ENCODE measurements at places on chromosomes 11 and 22.

DNA sequence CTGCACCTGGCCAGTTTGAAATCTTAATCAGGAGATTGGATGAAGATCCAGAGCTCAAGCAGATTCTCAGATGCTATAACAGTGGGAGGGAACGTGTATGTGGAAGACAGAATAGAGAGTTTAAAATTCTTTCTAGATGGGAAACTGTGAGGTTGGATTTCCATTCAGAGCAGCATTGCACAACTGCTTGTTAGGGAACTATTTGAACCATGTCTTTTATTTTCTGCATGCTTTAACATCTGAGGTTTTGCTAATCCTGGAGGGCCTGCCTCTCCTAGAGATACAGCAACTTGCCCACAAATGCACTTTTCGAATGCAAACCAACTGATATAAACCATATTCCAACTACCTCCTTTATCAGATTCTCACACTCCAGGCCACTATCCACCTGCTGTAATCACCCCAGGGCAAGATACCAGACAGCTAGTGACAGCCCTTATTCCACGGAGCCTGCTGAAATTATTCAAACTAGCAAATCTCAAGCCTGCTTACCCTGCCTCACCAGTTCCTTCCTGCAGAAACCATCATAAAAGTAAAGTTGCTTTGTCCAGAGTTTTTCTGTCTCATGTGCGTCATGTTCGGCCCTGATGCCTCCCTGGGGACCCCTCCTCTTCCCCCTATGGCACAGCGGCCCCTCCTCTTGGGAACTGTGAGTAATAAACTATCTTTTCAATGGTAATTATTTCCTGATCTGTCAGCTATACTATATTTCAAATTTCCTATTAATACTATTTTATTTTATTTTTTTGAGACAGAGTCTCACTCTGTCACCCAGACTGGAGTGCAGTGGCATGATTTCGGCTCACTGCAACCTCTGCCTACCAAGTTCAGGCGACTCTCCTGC lies 18.4 kb upstream of the SEC14L4 start:
- DNase-seq: no peak

DNA sequence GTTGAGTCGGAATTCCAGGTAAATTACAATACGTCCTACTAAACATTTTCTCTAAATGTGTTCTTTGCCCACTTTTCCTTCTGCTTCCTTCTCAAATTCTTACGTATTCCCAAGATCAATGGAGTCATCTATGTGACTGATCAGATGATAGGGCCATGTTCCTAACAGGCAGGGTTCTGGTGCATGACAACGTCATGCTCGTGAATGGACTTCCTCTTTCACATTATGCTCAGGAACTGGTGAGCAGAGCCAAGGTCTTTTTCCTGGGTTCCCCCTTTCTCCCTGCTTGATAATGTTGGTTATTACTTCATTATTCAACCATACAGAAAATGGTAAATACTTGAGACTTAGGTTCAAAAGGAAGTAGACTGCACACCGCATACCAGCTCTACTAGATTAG lies 789.4 kb downstream of the OPCML start:
- DNase-seq: no peak

- DNase-seq: no peak
Measured at GRCh38 chr11:114284021-114284420, 12.2 kb upstream of the NNMT start.

DNA sequence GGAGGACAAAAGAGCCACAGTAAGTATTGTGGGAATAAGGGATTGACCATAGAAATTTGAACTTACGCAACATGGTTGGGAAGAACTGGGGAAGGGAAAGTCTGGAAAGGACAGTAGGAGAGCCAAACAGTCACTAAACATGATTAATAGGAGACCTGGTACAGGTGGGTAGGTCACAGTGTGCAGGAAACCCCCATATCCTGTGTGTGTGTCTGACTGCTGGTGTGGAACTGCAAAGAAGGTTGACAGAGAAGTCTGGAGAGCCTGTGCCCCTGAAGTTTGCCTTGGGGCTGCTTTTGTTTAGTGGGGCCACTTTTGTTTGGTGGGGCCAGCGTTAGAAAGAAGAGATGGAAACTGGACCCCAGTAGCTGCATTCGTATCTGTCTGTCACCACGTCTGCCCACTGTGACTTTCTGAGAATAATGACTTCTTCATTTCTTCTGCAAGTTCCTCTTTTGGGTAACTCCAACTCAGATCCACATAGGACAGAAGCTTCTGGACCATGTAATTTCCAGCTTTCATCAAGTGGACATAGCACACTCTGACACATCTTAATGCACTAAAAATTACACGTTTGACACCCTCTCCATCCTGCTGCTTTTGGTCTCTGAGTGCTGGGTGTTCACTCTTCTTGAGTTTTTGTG lies 126.8 kb upstream of the RAG2 start:
- DNase-seq: no peak

- DNase-seq: no peak
Measured at GRCh38 chr11:105740164-105740903, 130.5 kb downstream of the GRIA4 start.

DNA sequence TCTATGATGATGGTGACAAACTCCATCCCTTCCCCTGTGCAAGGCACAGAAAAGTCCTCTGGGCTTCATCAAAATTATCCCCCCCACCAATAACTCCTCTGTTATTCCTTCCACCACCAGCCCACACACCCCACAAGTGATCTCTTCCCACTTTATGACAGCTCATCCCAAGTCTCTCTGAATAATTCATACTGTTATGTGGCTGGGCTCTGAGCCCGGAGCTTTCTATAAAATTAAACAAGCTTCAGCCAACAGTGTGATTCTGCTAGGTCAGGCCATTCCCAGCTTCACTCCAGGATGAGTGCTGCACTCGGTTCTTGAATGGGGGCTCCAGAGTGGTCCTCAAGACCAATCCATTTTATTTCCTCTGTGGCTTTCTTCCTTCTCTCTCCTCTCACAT lies 83.0 kb downstream of the INSC start:
- DNase-seq: no peak

DNA sequence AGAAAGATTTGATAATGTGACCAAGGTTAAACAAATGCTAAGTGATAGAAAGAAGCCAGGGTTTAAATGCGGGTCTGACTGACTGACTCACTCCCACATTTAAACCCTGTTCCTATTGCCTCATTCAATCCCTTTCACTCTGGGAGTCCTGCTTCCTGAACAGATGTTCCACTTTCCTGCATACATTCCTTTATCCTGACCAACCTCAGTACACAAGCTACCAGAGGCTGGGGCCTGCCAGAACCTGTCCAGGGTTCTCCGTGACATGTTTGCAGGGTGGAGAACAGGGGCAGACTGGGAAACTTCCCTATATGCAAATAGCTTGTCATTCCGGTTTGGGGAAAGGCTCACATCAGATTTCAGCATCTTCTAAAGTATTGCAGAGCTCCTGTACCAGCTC lies 3.0 kb upstream of the ANKK1 start:
- no peak for DNase-seq

DNA sequence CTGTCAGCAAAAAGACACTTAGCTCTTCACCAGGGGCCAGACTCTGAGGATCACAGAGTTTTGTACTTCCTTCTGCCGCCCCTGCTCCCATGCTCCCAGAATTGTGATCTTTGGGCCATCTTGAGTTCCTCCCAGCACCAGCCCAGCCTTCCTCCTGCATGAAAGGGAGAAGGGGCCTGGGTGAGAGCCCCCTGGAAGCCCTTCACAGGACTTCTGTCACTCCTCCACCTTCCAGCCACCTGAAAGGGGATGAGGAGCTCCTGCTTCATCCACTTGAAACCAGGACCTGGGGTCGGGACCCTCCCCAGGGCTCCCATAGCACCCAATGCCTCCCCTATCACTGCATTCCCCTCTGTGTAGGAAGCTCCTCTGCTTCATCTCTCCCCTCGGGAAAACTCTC lies 174.2 kb downstream of the BUD13 start:
- DNase-seq: no peak

DNA sequence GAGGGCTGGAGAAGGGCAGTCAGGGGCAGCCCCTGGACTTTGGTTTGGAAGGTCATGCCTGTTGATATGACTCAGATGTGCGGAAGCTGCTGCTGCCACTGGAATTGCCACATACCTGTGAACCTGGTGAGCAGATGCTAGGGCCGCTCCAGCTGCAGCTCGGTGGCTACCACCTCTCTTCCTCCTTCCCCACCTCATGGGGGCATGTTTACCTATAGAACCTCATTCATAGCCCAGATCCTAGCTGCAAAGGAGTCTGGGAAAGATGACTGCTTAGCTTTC lies 17.5 kb upstream of the TSPAN18 start:
- DNase-seq: no peak

GRCh38 chr11:107819361-107820014 lies 39.1 kb downstream of the SLC35F2 start:
- no peak for DNase-seq

DNA sequence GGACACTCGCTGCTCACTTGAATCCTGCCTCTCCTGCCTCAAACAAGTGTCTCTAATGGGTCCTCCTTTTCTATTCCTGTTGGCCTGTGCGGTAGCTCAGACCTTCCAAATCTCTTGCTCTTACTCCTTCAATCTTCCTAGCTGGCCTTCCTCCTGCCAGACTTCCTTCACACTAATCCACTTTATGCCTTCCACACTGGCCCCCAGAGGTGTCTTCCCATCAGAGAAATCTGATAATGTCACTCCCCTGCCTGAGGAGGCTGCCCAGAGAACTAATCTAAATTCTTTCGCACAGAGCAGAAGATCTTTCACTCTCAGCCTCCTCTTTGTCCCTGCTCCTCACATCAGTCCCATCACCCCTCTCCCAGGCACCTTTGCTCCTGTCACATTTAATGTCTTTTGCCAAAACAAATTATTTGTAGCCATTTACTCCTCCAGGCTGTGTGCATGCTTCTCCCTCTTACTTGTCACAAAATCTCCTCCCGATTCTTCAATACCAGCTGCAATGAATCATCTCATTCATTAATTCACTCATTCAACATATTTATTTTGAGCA lies 175.7 kb downstream of the MAML2 start:
- no peak for DNase-seq

GRCh38 chr11:129370715-129371114 lies 4.9 kb upstream of the BARX2 start:
- DNase-seq: no peak

DNA sequence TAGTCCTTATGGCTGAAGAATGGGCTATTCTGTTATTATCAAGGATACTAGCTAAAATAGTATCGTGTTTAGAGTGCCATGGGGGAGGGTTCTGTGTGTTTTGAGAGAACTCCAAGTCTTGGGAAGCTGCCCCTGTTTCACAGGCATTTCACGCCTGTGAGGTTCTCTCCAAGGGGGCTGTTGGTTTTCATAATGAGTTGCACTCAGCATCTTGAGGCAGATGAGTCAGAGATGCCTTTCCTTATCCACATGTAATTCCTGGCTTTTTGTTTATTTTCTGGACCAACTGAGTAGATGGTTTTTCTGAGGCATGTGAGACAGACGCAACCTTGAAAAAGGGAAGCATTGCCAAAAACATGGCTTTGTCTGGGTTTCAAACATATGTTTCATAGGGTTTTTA lies 203.7 kb downstream of the ARHGAP42 start:
- DNase-seq: no peak

GRCh38 chr11:79482800-79483199 lies 42.0 kb upstream of the TENM4 start:
- DNase-seq: no peak

- no peak for DNase-seq
Measured at GRCh38 chr11:26194881-26195280, 137.0 kb upstream of the ANO3 start.

DNA sequence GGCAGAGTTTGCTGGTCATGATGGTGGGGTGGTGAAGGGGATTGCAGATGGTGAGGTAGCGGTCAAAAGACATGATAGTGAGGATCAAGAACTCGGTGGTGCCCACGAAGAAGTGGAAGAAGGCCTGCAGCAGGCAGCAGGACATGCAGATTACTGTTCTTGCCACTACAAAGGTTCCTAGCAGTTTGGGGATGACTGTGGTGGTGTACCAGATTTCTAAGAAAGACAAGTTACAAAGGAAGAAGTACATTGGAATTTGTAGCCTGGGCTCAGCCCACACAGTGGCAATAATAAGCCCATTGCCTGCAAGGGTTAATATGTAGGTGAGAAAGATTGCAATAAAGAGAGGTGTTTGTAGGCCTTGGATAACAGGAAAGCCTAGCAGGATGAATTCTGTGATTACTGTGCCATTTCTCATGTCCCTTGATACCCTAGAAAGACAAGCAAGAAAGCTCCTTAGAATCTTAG lies at the start of gene OR6X1:
Gene OR6X1, minus strand, starts transcription at position 418 of the 468 bp plus-strand sequence. Its CDS starts 0 bp downstream, at position 418.
- no peak for DNase-seq

DNA sequence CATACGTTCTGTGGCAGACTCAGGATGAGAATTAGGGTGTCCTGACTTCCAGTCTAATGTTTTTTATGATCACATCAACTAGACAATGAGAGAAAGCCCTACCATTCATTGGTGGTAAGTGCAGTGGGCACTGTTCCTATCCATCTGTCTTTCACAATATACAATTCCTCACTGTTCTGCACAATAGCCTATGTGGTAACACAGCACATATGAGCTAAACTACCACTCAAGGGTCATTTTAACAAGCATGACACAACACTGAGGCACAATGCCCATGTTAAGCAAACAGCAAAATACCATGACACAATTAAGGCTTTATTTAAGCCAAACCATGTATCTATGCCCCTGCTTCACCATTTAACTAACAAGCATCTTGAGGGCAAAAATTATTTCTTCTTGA lies 52.3 kb downstream of the SIK3 start:
- DNase-seq: no peak

DNA sequence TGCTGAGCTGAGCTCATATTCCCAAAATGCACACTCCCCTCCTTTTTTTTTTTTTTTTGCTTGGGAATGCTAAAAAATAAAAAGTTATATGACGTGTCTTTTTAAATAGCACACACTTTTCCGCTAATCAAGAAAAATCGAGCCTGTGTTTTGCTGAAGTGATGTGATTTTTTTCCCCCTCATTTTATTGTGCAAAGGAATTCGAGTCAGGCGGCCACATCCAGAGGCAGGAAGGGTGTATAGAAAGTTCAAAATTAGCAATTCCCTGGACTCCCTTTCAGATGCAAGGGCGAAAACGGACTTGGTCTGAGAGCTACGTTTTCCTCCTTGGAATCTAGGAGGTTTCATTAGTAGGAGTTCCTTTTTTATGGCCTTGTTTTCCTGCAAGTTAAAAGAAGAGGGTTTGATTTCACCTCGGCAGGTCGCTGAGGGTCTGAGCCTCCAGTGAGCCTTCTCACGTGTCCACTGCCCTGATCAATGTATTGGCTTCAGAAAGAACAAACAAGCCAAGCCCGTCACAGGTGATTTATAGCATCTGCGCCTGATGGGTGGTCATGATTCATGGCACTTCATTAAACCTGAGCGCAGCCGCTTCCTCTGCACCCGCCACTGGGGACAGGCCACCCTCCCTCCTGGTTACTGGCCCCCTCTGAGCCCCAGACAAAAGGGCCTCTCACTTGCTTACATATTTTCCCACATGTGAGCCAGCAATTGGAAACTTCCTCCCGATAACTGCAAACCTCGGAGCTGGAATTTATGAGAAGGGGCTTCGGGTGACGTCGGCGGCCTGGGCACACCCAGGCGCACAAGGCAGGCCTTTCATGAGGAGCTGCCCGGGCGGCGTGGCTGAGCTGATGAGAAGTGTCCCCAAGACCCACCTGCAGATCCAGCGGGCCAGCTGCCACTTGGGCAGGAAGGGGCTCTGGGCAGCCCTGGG lies 64.4 kb upstream of the LINC01488 start:
- no peak for DNase-seq

GRCh38 chr22:49620003-49620556 lies 207.6 kb downstream of the BRD1 start:
- no peak for DNase-seq

- DNase-seq: peak; percentile 9
Measured at GRCh38 chr22:21876486-21877176, 9.2 kb upstream of the MAPK1 start.

Measured in stimulated activated CD8-positive, alpha-beta memory T cell treated with anti-CD3 and anti-CD28 coated beads, Interleukin-7, amount 100 ng/mL, for 48 hours (primary cell).